NCI-H2171 treated with DMSO at 0.1 percent for 48 hours (cell line): ENCODE measurements at places on chromosomes 16 and 17.

- no peak for DNase-seq
Observed at GRCh38 chr16:53372992-53373871, 61.0 kb upstream of the RBL2 start.

- DNase-seq = peak; percentile 57
Observed at GRCh38 chr17:74875155-74875976, 2.6 kb upstream of the FDXR start.

DNA sequence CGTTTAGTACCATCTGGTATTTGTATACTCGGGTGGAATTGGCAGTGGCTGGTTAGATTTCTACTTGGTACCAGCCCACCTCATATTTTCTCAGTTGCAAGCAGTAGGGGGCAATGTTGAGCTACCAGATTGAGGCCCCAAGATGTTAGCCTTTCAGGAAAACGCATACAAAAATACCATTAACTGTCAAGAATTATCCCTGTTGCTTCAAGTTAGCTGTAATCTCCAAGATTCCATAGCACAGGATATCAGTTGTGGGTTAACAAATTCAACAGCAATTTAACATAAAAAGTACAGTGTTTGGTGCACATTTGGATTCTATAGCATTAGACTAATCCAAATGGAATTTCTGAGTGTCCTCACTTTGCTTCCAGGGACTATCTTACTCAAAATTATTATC is 188.2 kb downstream of the FTO start:
- peak; percentile 54 for DNase-seq

DNA sequence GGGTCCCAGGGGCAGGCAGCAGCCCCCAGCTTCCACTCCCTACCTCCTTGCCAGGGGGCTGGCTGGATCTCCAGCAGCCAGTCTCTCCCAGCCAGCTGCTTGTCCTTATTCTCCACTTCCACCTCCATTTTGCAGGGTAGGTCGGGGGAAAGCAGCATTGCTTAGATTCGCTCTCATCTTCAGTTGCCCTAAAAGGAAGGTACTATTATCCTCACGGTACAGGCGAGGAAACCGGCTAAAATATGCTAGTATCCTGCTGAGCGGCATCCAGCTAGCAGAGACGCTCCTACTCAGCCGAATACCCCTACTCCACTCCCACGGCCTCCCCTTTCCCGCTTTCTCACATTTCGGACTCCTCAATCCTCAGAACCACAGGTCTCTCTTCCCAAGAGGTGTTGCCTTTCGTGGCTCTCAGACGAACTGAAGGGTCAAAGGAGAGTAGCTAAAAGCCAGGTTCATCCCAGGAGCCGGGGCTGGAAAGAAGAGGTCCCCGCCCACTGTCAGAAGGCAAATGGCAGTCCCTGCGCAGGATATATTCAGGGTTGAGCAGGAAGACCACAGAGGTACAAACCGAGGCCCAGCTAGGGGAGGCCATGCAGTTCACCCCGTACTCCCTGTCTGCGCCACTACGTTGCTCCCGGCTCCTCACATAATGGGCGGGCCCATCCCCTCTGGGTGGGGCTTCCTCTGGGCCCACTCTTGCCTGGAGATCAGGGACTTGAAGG is 1.7 kb upstream of the RAB11FIP4 start:
- DNase-seq = no peak

DNA sequence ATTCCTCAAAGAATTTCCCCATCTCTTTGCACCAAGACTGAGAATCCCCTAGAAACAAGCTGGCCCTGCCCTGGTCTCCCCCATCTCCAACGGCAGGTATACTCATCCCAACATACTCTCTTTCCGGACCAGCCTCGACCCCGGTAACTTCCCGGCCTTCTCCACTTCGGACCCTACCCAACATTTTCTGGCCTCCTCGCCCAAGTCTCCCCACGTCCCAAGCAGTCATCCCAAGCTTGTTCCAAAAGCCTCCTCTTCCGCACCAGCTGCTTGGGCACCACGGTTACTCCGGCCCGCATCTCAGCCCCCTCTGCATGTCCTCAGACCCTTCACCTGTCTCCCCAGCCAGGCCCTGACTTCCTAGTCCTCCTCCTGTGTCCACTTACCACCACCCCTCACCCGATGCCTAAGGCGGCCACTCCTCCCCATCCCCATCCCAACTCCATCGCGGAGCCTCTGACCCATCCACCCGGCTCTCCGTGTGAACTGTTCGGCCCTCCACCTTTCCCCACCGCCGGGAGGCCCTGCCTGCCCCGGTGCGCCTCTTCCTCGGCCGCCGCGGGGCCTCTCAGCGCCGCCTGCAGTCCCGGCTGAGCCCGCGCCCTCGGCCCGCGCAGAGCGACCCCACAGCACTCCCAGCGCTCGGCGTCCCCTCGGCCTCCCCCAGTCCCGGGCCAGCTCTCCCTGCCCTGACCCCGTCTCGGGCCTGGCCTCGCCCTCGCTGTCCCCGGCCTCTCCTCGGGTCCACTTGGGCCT is 994 bp downstream of the PITPNA start:
- no peak for DNase-seq

- peak; percentile 80 for DNase-seq
Observed at GRCh38 chr16:29925781-29926710, at the start of gene KCTD13. Gene KCTD13 (minus strand): TSS chr16:29926226. CDS start chr16:29926033, 193 bp downstream.

GRCh38 chr17:68766640-68767039 is 165.5 kb upstream of the FAM20A start:
- DNase-seq = no peak

- no peak for DNase-seq
Observed at GRCh38 chr16:72809446-72809845, 238.5 kb downstream of the ZFHX3 start.

GRCh38 chr17:609232-609810 is 105.3 kb downstream of the VPS53 start:
- DNase-seq = no peak

GRCh38 chr17:1612400-1612799 is 16.2 kb downstream of the SLC43A2 start:
- DNase-seq = no peak

DNA sequence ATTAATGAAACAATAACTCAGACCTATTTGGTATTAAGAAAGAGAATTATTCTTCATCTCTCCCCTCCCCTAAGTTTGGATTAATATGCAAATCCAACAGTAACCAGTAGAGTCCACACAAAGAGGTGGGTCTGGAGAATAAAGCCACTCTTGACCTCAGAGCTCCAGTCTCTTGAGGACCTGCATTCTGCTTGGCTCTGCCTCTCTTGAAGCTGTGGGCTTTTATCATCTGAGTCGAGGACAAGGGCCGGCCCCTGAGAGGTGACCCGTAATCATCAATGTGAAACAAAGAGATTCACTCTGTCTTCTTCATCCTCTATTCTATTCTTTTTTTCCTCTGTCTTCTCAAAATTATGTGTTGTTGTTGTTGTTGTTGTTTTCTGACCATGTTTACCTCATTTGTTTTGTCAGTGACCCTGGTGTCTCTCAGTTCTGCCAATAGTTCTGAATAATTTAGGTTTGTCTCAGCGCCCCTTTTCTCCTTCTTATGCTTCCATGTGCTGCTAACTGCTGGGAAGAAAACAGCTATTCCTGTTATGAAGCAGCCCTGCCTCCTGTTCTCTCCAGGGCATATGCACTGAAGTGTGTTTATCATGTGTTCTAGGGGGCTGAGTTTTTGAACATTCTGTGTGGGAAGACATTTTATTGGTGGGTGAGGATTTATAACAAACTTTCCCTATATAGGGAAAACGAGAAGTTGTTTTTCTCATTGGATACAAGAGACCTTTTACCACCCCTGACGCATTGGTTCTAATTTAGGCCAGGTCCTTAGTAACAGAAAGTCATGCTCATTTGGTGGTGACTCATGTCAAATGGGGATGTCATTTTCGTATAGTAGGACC is 135.8 kb downstream of the TRIM37 start:
- no peak for DNase-seq

GRCh38 chr17:60091908-60092331 is 13.2 kb upstream of the HEATR6 start:
- no peak for DNase-seq

GRCh38 chr16:79623824-79624223 is 23.3 kb upstream of the MAF start:
- no peak for DNase-seq

GRCh38 chr16:85550422-85550864 is 62.7 kb upstream of the GSE1 start:
- DNase-seq = no peak

DNA sequence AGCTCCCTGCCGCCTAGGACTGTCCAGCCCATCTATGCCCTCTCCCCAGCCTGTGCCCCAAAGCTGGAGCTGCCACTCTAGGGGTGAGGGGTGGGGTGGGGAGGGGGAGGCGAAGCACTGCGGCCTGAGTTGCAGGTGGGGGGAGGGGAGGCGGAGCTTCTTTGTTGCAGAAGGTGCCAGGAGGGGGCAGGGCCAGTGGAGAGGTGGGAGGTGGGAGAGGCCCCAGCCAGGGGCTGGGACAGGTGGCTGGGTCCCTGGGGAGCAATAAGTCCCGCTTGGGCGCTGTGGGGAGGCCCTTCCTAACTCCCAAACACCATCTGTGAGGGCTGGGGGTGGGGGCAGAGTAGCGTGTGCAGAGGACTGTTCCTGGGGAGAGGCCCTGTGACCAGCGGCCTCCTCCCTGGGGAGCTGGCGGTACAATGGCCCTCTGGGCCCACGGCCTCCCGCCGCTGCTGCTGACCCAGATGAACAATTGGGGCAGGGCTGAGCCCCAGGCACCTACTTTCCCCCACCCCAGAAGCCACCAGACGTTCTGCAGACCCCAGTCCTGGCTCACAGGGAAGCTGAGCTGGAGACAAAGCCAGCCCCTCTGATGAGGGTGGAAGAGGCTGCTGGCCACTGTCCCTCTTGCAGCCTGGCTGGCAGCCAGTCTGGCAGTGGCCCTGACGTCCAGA is 2.2 kb upstream of the NTN3 start:
- peak; percentile 98 for DNase-seq

- no peak for DNase-seq
Observed at GRCh38 chr17:1067282-1067956, 70.5 kb downstream of the TIMM22 start.

- no peak for DNase-seq
Observed at GRCh38 chr16:54243202-54243601, 43.4 kb downstream of the IRX3 start.

DNA sequence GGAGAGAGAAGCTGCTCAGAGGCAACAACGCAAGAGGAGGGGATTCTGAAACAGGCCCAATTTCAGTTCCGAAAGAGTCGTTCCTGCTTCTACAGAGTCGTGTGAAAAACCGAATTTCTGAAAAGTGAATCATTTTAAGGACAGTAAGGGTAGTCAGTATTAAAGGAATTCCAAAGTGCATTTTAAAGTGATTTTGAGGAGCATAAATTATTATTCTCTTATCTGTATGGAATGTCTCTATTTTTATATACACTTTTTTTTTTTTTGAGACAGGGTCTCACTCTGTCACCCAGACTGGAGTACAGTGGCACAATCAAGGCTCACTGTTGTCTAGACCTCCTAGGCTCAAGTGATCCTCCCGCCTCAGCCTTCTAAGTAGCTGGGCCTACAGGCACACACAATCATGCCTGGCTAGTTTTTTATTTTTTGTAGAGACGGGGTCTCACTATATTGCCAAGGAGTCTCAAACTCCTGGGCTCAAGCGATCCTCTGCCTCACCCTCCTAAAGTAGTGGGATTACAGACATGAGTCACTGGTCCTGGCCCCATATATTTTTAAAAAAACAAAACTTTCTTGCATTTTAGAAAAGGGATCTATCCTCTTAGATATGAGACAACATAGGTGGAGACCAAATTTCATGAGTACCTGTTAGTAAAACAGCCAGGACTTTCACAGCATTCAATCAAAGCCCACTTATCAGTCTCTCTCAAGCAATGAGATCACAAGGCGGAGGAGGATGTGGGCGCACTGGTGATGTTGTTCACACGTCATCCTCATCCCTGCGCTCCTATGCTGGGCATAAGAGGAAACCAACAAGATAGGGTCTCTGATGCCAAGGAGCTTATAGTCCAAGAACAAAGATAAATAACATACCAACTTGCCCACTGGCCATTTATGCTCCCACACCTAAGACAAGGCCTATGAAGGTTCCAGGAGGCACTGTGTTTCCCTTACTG is 53.2 kb downstream of the SMG6 start:
- DNase-seq = no peak

GRCh38 chr17:55228683-55229192 is 36.0 kb upstream of the HLF start:
- no peak for DNase-seq

GRCh38 chr16:88525663-88525990 is 44.6 kb upstream of the ZC3H18 start:
- DNase-seq = no peak

DNA sequence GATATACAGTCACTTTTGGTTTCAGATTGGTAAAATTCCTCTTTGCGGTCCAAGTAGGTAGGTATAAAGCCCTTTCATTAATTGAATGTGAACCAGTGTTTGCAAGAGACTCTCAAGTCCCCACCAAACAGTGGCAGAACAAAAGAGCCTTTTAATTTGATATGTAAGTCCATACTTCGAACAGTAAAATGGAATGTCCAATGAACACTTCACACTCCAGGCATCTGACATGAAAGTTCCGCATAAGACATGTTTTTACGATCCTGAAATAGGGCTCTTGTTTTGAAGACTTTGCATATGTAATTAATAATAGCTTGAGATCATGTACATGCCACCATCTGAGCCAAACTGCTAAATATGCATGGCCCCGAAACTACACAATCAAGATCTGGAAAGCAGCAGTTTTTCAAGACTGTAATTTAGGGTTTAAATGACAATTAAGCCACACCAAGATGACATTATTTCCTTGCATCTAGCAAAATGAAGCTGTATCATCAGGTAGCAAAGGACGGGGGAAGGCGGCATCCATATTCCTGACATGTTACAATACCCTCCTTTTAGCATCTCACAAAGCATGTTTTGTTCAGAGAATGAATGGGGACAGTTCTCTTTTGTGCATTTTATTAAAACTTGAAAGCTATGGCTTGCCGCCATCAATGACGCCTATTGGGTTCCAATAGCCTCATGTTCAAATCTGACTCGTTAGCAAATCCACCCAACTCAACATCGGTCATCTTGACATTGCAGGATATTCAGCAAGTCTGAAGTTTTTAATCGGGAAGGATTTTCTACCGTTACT is 39.4 kb downstream of the LITAF start:
- DNase-seq = no peak

GRCh38 chr16:85986931-85987749 is 88.2 kb downstream of the IRF8 start:
- DNase-seq = peak; percentile 16
